ENCODE measurements at places on chromosomes 3 and 15. TPM values are rescaled to one million over a fixed set of nuclear protein-coding genes. Genes with fewer than 3 reads are reported as not detected.
A peak's percentile ranks its signal among the peaks of the same experiment; 100 is the strongest.

GOLGA8T gene
- 1.0 TPM for total RNA-seq

C3orf20 gene
- total RNA-seq, result not detected

CTXN2 gene
- 0.07 TPM for total RNA-seq

ATP13A5 gene
- not detected for total RNA-seq

LYZL4 gene
- not detected for total RNA-seq

LRRC3B gene
- 3.0 TPM for total RNA-seq

OR4F6 gene
- not detected for total RNA-seq

DNA sequence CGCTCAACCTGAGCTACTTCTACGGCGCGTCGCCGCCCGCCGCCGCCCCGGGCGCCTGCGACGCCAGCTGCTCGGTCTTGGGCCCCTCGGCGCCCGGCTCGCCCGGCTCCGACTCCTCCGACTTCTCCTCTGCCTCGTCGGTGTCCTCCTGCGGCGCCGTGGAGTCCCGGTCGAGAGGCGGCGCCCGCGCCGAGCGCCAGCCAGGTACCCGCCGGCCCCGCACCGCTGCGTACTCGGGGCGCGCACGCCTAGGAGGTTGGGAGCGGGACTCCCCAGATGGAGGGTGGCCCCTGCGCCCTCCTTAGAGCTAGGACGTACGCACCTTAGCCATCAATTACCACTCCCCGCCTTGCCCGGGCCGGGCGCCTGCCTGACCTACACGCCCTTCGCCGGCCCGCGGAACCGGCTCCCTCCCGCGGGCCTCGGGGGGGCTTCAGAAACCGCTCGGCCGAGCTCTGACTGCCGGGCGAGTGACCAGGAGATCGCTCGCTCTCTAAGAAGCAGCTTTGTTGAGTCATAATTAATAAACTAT is 466 bp downstream of the NFKBIZ start:
- DNase-seq, result peak; percentile 55

DNA sequence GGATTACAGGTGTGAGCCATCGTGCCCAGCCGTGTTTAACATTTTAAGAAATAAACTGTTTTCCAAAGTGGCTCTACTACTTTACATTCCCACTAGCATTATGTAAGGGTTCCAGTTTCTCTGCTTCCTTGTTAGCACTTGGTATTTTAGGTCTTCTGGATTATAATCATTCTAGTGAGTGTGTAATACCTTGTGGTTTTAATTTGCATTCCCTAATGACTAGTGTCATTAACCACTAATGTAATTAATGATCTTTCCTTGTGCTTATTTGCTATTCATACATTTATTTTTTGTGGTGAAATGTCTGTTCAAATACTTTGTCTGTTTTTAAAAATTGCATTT is 30.7 kb downstream of the ARIH2 start:
- DNase-seq, result no peak

DNA sequence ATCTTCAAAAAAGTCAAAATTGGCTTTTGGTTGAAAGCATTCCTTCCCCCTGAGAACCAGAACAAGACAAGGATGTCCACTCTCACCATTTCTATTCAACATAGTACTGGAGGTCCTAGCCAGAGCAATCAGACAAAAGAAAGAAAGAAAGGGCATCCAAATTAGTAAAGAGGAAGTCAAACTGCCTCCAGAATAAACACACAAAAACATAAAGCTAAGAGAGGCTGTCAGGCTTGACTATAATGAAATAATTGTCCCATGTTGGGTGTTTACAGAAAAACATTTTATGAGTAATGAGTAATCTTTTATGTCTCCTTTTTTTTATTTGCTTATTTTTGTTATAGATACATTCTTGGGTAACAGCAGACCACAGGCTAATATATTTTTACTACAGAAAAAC is 18.3 kb upstream of the FAM240A start:
- DNase-seq, result no peak

GRCh38 chr3:89808680-89809197 is 701.3 kb downstream of the EPHA3 start:
- no peak for DNase-seq

DNA sequence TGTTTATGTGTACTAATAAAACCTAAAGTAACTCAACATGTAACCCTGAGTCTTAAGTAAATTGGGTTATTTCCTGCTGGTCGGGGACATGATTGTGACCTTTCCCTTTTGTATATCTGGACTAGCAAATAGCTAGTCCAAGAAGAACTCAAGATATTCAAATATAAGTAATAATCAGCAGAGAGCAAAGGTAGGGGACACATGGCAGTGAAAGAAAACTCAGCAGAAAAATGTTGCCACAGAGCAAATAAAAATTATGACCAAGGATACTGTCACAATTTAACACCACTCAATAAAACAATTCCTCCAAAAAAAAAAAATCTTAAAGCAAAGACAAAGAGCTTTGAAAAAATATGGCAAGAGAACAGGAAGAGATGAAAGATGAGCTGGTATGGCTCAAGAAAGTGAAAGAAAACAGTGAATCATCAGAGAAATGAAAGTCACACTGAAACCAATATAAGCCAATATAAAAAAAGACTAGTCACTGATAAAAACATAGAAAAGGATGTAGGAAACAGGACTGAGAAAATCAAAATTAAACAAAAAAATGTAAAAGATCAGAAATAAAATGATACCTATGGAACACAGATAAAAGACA is 43.4 kb downstream of the HLTF start:
- DNase-seq, result no peak

GRCh38 chr15:73697033-73697467 is 12.9 kb downstream of the CD276 start:
- peak; percentile 54 for DNase-seq

GRCh38 chr3:169493521-169494141 is 169.9 kb downstream of the MECOM start:
- DNase-seq, result no peak

GRCh38 chr3:122030381-122031122 is 8.5 kb upstream of the ILDR1 start:
- DNase-seq, result no peak

GRCh38 chr3:176399193-176399592 is 798.1 kb downstream of the TBL1XR1 start:
- no peak for DNase-seq

- DNase-seq, result no peak
Observed at GRCh38 chr15:60062826-60063225, 58.7 kb downstream of the FOXB1 start.
